ENCODE measurements at places on chromosomes 7 and 10.

DNA sequence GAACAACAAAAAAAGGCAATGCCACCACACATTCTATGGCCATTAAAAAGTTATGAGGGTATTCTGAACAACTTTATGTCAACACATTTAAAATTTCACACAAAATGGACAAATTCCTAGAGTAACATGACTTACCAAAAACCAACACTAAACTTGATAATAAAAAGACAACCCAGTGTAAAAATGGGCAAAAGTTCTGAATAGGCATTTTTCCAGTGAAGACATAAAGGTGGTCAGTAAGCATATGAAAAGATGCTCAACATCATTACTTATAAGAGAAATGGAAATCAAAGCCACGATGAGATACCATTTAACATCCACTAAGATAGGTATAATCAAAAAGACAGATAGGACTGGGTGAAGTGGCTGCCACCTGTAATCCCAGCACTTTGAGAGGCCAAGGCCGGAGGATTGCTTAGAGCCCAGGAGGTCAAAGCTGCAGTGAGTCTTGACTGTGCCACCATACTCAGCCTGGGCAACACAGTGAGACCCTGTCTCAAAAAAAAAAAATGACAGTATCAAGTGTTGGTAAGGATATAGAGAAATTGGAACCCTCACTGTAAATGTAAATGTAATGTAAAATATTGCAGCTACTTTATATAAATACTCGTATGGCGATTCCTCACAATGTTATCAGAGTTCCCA, 71.1 kb upstream of the OIT3 start:
- no peak for DNase-seq

GRCh38 chr7:147833970-147834369, 756.6 kb upstream of the C7orf33 start:
- DNase-seq, result no peak

GRCh38 chr7:92934096-92934495, 97.7 kb upstream of the CDK6 start:
- DNase-seq, result peak; percentile 78

- no peak for DNase-seq
These were observed 2.0 kb downstream of the EVX1 start for GRCh38 chr7:27244488-27245123.

GRCh38 chr7:55554038-55554437, 18.3 kb downstream of the VOPP1 start:
- no peak for DNase-seq

GRCh38 chr7:111647881-111648280, 85.6 kb upstream of the IMMP2L start:
- no peak for DNase-seq

DNA sequence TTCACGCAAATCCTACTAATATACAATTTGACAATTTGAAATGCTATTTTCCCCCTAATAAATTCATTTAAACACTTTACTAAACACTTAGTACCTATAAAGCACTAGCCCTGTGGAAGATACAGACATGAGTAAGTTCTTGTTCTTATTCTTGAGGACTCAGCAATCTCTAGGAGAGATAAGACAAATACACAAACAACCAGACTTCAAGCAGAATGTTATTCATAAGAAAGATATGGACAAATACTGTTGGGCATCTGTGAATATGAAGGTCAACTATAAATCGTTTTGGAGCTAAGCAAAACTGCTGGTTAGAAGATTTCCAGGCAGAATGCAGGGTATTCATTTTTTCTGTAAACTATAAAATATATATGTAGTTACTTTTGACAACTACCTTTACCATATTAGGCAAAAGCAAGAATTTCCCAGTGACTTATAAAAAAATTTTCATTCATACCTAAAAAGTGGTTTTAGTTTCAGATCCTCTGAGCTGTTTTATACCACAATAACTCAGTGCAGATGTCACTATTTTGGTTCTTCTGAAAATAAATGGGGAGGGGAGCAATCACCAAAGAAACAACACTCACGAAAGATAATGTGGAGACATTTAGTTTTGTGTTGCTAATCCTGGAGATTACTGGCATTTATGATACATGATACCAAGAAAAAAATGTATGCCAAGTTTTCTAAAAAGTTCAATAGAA, 3.8 kb downstream of the VPS41 start:
- DNase-seq, result no peak

GRCh38 chr10:91804126-91804510, 5.9 kb downstream of the TNKS2 start:
- peak; percentile 93 for DNase-seq

GRCh38 chr7:114981323-114981722, 59.4 kb downstream of the MDFIC start:
- no peak for DNase-seq

DNA sequence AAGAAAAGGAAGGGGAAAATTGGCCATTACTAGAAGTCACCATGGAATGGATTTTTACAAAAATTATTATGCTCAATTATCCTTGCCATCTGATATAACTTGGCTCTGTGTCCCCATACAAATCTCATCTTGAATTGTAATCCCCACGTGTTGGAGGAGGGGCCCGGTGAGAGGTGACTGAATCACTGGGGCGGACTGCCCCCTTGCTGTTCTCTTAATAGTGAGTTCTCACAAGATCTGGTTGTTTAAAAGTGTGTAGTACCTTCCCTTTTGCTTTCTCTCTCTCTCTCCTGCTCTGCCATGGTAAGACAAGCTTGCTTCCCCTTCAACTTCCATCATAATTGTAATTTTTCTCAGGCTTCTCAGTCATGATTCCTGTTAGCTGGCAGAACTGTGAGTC, 1023.6 kb downstream of the XPNPEP1 start:
- no peak for DNase-seq

DNA sequence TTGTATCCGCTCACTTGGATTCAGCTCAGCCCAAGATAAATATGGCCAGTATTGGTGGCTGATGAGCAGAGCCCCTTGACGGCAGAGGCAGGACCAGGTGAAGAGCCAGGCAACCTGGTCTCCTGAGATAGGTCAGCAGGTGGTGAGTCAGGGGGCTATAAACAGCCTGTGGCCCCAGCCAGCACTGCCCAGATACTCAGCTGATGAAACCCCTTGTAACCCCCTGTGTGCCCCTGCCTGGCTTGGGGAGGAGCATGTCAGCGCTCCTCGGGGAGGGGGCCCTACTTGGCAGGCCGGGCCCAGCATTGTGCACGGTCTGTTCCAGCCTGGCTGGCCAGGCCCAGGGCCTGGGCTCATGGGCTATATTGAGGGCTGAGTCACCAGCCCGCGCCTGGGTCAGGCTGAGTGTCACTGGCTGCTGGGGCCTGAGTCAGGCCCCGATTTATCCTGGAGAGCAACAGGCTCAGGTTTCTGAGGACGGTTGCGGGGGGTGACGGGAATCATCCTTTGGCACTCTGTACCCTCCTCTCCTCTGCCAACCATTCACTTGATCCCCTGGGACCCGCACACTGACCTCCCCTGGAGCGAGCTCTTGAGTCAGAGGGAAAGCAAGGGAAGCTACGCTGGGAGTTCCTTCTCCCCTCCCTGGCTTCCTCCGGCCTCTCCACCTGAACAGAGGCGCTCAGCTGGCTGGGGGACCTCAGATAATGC, 2.8 kb upstream of the FLNC start:
- DNase-seq, result no peak

- DNase-seq, result no peak
These were observed 80.6 kb downstream of the PRKAG2 start for GRCh38 chr7:151796091-151796870.

- no peak for DNase-seq
These were observed 121.4 kb downstream of the POU6F2 start for GRCh38 chr7:39099146-39099545.

- no peak for DNase-seq
These were observed 3.9 kb downstream of the RAB11FIP2 start for GRCh38 chr10:118042827-118043242.

DNA sequence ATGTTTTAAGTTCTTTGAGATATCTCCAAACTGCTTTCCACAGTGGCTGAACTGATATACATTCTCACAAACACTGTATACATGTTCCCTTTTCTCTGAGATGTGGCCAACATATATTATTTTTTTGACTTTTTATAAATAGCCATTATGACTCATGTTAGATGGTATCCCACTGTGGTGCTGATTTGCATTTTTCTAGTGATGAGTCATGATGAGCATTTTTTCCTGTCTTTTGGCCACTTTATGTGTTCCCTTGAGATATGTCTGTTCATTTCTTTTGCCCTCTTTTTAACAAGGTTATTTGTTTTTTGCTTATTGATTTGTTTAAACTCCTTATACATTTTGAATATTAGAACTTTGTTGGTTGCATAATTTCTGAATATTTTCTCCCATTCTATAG, 1055.1 kb downstream of the NXPH1 start:
- no peak for DNase-seq

DNA sequence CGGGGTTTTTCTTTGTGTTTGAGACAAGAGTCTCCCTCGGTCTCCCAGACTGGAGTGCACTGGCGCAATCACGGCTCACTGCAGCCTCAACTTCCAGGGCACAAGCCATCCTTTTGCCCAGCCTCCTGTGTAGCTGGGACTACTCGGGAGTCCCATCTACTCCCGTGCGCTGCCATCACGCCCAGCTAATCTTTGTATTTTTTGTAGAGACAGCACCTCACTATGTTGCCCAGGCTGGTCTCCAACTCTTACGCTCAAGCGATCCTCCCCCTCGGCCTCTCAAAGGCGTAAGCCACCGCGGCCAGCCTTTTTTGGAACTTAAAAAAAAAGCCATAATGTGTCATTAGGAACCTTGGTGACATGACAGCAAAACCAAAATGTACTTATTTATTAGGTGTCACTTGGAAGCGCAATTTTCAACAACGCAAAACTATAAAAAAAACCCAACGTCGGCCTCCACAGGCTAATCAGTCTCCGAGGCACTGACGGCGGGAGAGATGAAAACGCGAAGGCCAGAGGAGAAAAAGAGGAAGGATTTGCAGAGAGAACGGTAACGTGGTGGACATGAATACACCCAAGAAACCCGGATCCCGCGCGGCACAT, 911 bp upstream of the HNRNPH3 start:
- DNase-seq, result no peak

- no peak for DNase-seq
These were observed 12.2 kb downstream of the CLRN3 start for GRCh38 chr10:127880557-127880956.

DNA sequence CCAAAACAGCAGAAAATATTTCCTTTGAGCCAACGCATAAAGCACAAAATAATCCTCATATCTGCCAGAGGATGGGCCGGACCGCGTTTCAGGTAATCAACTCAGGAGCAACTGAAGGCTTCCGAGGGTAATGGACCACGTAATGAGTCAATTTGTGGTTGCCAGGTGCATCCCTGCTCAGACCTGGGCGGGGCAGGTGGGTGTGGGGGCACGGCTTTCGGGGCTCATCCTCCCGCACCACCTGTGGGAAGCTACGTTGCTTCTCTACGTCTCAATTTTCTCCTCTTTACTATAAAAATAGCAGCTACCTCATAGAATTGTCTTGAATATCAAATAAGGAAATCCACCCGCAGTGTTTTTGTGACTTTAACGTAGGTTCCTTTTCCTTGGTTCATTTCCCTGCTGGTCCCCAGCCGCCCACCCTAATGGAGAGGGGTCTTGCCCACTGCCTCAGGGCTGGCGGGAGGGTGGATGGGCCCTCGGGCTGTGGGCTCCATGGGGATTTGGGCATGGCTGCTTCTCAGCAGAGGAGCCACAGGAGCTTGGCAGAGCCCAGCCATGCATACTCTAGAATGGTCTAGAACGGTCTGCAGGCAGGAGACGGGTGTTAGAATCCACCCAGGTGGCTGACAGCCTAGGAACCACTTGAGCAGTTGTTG, 324.7 kb downstream of the ADARB2 start:
- DNase-seq, result no peak

DNA sequence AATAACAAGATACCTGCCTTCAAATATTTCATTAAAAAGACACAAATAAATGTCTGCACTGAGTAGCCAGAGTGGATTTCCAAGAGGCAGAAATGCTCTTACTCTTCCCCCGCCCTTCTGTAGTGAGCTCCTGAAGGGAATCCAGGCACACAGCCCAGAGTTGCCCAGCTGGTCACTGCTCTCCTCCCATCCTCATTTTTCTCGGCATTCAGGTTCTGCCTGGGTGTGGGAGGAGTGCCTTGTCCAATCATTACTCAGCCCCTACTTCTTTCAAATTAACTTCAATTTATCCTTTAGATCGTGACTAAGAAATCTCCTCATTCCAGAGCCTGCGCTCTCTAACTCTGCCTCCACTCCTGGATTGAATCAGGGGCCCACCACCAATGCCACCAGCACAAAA, 12.2 kb downstream of the CCDC6 start:
- DNase-seq, result peak; percentile 86

GRCh38 chr7:125084196-125084595, 154.6 kb upstream of the POT1 start:
- DNase-seq, result no peak

GRCh38 chr7:131265227-131265626, 62.4 kb upstream of the MKLN1 start:
- no peak for DNase-seq

DNA sequence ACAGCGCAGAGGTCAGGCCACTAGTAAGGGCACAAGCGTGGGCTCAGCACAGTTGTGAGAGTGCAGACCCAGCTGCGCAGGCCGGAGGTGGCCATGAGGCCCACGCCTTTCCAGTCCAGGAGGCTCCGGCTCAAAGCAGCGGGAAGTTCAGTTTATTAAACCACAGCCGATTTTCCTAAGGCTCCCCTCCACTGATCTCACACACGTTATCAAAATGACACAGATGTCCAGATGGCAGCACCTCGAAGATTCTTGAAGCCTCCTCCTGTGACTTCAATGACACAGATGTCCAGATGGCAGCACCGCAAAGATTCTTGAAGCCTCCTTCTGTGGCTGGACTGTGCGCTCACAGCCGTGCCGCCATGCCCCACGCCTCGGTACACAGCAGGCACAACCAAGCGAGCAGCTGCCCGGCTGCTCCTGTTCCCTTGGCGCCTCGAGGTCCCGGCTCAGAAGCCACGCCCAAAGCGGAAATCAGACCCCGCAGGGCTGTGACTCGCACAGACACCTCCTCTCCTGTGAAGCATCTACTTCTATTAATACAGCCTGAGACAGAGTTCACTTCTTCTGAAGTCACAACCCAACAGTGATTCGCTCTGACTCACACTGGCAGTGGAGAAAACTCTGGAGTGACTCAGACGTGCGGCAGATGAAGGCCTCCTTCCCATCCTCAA, 122.7 kb downstream of the MAD1L1 start:
- no peak for DNase-seq

GRCh38 chr10:91598211-91598977, 34.5 kb downstream of the PPP1R3C start:
- no peak for DNase-seq

DNA sequence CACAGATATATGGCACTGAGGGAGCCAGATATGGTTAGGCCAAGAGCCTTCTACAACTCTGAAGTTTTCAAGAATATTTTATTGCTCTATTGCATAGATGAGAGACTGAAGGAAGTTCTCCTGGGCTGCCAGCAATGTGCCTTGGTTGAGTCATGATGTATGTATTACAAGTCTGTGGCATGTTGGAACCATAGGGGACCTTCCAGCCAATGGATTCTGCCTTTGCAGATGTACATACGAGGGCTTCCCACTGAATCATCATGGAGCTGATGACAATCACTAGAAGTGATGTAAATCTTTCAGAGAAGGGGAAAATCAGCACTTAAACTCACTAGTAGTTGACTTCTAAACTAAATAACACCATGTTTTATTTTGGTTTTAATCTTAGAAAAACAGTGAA, 419.5 kb downstream of the PHTF2 start:
- no peak for DNase-seq

GRCh38 chr10:122286867-122287266, 15.8 kb downstream of the BTBD16 start:
- DNase-seq, result no peak

Data from LNCaP clone FGC (cell line).